ENCODE measurements at places on chromosomes 1 and 21.
A peak's percentile ranks its signal among the peaks of the same experiment; 100 is the strongest.

GRCh38 chr1:153494976-153495535 is 34.6 kb upstream of the S100A7 start:
- peak; percentile 87 for DNase-seq

- no peak for DNase-seq
These were observed 28.3 kb downstream of the ARID1A start for GRCh38 chr1:26724118-26724517.

GRCh38 chr1:16258591-16259135 is 21.7 kb upstream of the CPLANE2 start:
- DNase-seq: no peak

GRCh38 chr1:1304331-1305299 is 3.1 kb downstream of the ACAP3 start:
- DNase-seq: no peak

- no peak for DNase-seq
These were observed 104.8 kb upstream of the ATP1A1 start for GRCh38 chr1:116268211-116268610.

GRCh38 chr1:234489007-234489697 is 10.2 kb upstream of the TARBP1 start:
- DNase-seq: no peak

DNA sequence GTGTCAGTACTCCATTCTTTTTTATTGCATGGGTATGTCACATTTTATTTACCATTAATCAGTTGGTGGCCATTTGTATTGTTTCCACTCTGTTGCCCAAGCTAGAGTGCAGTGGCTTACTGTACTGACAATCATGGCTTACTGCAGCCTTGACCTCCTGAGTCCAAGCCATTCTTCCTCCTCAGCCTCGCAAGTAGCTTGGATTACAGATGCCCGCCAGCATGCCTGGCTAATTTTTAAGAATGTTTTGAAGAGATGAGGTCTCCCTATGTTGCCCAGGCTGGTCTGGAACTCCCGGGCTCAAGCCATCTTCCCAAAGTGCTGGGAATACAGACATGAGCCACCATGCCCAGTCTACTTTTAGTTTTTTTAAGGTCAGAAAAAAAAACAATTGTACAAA is 813 bp upstream of the SFT2D2 start:
- DNase-seq: no peak

- peak; percentile 87 for DNase-seq
These were observed at the start of gene TTLL7 for GRCh38 chr1:83998498-83999315. TTLL7 (minus strand) TSS chr1:83999132; CDS start chr1:83952211, 46,921 bp downstream.

- DNase-seq: no peak
These were observed 144.9 kb downstream of the CD247 start for GRCh38 chr1:167373398-167373797.

GRCh38 chr1:187044411-187044810 is 215.7 kb downstream of the PLA2G4A start:
- DNase-seq: no peak

GRCh38 chr1:48492392-48492791 is 20.4 kb upstream of the SPATA6 start:
- no peak for DNase-seq

DNA sequence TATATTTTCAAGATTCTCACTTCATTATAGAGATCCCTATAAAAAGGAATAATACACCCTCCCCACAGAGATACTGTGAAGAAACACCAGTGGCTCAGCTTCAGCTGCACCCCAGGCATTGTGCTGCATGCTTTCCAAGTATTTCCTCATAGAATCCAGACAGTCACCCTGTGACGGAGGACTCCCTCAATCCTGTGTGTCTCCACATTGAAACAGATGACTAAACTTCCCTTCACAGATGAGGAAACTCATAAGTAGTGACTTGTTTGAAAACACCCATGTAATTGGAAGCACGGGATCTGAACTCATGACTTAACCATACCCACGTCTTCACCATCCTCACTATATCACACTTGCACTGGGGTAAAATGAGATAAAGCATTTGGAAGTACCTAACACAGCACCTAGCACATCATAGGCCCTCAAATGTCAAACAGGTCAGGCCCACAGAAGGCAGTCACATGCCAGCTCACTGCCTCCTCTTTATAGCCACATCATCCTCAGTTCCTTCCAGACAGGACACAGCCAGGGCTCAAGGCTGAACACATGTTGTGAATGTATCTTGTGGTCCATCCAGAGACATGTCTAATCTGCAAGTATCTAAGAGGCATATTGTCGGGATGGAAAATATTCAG is 55.2 kb downstream of the GPR161 start:
- no peak for DNase-seq

DNA sequence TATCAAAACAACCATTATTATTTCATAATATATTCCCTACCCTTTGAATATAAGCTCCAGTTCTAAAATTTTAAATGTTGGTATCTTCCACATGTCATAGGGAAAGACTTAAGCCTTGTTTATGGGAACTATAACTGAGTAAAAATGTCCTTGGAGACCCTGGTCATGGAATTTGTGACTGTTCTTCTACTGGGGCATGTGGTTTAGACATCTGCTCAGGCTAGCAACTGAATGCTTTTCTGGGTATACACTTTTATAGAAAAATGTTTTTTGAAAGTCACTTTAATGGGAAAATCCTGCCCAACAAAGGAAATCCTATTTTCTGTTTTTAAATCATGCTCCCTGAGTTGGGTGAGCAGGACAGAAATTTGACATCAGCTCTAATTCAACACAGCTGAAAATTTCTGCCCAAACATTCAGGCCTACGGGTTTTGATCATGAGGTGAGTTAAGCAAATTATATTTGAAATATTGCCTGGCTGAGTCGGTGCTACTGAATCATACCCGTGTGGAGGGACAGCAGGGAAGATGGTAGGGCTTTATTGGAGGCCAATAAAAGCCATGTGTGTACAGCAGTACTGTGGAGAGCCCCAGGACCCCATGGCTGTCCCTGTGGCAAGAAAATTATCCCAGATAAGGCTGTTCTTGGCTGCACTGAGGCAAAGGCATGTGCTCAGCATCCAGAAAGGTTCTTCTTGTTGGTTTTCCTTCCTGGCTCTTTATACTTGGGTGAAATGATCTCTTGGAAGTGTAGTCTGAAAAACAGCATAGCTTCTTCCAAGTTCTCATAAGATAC is 391.8 kb downstream of the DISC1 start:
- no peak for DNase-seq

DNA sequence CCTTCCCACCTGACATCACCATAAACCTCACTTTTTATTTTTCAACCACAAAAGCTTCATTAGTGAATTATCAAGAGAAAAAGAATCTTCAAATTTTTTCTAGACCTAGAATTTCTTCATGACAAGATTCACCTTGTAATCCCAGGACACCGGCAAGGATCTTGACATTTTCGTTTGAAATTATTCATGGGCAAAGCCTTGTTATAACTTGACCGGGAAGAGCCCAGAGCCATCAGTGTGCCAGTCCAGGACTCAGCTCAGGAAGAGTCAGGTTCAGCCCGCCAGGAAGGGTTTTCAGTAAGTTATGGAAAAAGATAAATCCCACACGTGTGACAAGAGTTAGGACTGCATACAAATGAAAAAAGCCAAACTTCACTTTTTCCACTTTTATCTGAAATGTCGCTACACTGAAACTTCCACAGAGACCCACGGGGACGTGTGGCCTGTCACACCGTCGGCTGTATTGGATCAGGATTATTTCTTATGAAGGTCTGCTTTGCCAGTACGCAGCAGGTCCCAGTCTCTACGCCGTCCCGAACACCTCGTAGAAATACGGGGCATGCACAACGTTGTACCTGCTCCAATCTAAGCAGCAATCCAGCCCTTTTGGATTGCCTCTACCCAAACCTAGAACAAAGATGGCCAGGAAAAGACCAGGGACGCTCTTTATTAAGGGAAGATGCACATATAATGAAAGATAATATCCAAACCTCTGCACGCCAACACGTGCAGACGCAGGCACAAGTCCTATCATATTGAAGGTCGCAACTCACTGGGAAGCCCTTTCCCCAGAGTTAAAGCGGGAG is 916 bp downstream of the F3 start:
- no peak for DNase-seq

GRCh38 chr1:160056648-160057169 is 13.3 kb downstream of the KCNJ10 start:
- DNase-seq: no peak

DNA sequence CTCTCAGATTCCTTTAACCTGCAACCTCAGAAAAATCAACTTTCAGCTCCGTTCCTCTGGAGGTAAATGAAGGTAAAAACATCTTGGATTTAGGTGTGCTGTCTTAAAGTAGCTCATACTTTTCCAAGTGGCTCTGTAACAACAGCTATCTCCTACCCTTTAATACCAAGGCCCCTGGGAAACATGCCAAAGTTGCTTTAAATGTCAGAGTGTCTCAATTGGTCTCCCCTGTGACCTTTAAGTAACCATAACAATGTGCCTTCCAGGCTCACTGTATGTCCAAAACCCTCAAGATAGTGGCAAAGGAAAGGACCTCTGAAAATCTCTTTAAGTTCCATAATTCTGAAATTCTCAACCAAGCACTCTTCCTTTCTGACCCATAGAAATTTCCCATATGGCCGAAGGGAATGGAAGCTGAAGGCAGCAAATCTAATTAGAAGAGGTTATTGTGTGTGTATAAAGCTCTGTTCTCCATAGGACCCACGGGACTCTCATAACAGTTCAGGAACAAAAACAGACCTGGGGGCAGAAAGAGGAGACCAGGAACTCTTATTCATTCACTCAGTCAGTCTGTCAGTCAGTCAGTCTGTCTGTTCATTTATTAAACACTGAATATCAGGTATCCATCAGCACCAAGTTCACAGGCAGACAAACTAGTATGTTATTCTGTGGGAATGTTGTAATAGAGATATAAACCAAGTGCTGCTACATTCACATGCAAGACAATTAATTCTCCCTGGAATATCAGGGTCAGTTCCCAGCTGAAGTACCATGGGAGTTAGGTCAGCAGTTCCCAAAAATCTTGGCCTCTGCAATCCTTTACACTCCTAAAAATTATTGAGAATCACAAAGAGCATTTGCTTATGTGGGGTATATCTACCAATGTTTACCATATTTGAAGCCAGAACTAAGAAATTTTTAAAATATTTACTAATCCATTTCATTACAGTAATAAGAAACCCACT is 19.1 kb downstream of the ASTN1 start:
- no peak for DNase-seq

GRCh38 chr1:20233394-20233793 is 47.1 kb upstream of the PLA2G2C start:
- no peak for DNase-seq

- DNase-seq: no peak
These were observed 108.2 kb upstream of the ACTRT2 start for GRCh38 chr1:2913091-2913490.

GRCh38 chr21:26070121-26070520 is 100.4 kb downstream of the APP start:
- no peak for DNase-seq

DNA sequence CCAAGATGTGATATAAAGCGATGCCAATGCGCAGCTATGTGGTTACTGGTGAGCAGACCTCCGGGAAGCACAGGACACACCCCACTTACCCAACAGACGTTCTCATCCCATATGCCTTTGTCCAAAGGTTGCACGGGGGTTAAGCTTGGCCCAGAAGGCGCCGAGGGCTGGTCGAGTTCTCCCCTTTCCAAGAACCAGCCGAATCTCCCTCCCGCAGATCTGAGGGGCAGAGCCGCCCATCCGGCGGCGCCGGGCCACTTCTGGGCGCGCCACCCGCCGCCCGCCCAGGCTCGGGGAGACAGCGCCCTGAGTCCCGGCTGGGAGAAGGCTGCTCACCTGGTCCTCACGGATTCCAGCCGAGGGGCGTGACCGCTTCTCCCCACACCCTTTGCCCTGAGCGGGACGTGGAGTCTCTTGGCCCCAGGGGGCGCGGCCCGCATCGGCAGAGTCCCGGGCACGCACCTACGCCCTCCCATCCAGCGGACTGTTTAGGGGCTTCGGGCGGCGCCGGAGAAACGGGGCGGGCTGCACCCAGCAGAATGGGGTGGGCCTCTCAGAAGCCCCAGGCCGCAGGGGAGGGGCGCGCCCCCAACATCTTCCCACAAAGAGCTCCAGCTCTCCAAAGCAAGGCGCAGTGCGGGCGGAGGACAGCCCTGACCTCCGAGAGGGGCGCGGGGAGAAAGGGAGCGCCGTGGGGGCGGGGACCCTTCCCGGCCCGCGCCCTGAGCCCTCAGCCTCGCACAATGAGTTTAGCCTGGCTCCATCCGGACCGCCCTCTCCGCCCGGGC is 615 bp downstream of the GPR161 start:
- peak; percentile 79 for DNase-seq

GRCh38 chr1:81949421-81949820 is 148.7 kb downstream of the ADGRL2 start:
- no peak for DNase-seq

DNA sequence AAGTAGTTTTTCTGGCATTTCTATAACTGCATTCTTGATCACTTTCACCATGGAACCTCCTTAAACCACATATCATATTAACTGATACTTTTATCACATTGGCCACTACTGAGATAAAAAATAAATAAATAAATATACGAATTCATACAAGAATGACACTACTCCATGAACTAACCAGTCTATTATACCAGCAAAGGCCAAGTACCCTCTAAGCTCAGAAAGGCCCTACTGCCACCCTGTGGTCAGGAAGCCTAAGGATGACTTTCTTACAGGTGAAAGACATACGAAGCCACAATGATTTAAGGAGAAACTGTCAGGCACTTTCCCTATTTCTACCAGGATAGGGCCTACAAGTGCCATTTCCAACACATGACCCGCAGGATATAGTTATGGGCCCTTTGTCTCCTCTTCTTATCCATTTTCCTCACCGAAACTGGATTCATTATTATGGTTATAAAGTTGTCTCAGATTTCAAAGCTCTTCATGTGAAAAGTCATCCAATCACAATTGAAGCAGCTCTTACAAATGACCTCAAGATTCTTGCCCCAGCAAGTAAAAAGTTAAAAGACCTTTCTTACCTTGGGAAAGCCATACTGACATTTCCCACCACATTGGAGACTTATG is 23.9 kb downstream of the DNAJC8 start:
- DNase-seq: no peak

DNA sequence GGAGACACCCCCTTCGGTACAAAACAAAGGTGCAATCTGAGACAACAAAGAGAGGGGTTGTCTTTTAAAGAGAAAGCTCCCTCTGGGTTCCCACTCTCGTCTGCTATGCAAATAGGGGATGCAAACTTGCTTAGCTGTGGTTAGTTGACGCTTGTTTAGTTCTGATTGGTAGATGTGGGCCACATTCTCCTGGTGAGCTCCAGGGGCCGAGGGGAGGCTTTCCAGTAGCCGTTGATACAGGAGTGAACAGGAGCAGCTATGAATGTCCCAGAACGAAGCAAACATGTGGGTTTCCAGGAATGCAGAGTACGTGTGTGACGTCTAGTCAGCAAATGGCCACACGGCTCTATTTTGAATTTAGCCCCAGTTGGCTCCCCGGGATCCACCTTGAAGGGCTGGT is 14.7 kb downstream of the TFF2 start:
- peak; percentile 44 for DNase-seq

- no peak for DNase-seq
These were observed 70.2 kb downstream of the FOXD2 start for GRCh38 chr1:47507881-47508701.

GRCh38 chr1:5856246-5856815 is 135.9 kb downstream of the NPHP4 start:
- no peak for DNase-seq
